ENCODE measurements at places on chromosomes 12 and 14.
A peak's percentile ranks its signal among the peaks of the same experiment; 100 is the strongest.

DNA sequence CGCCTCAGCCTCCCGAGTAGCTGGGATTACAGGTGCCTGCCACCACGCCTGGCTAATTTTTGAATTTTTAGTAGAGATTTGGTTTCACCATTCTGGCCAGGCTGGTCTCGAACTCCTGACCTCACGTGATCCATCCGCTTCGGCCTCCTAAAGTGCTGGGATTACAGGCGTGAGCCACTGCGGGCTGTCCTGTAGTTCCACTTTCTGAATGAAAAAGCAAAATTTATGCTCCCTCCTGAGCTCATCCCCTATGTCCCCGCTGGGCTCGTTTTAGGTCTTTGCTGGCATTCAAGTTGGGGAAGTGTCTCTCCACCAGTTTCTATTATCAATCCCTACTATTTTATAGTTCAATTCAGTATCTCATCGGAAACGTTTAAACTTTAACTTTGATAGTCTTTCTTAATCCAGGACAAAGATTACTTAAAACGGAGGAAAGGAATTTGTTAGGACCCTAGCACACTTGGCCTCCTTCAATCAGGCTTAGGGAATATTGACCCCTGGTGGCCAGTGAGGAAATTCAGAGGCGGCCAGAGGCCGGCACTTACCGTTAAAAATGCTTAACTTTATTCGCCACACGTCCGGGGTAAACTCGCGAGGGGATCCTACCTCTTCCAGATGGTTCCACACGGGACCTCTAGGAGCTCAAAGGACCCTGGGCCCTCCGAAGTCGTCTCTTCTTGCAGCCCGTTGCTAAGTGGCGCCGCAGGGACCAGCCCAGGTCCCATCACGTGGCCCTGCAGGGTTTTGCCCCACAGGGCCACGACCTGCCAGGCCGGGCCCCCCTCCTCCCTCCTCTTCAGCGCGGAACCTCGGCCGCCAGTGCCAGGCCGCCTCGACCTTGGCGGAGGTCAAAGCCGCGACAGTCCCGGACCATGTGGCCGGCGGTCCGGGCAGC lies 11.4 kb upstream of the DNAL1 start:
- peak; percentile 64 for DNase-seq

DNA sequence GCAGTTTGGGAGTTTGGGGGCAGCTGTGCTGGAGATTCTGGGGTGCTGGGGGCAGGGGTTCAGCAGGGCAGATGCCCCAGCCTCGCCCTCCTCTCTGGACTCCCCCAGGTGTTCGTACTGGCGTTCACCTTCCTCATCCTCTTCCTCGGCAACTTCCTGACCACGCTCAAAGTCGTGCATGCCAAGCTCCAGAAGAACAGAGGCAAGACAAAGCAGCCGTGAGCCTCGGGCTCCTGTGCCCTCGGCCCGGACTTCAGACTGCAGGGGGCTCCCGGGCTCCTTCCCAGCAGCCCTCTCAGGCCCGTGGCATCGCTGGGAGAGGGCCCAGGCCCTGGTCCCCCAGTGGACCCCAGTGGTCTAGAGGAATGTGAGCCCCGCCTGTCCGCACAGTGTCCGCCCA lies 18.0 kb downstream of the RHOF start:
- no peak for DNase-seq

DNA sequence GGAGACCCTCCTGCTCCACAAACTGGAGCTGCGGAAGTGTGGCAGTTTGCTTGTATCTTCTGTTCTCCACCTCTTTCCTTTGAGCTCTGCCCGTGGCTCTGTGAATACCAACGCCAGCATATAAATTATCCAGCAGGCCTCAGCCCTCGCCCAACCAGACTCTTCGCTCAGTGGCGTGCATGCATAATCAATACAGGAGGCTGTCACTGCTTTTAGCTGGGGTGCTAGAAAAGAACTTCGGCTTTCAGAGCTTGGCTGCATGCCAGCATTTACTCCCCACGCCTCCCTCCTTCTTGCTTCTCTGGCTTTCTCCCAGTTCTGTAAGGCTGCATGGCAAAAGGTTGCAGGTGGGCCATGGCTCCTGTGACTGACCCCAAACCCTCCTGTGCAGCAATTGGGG lies 26.9 kb downstream of the NRXN3 start:
- peak; percentile 90 for DNase-seq

DNA sequence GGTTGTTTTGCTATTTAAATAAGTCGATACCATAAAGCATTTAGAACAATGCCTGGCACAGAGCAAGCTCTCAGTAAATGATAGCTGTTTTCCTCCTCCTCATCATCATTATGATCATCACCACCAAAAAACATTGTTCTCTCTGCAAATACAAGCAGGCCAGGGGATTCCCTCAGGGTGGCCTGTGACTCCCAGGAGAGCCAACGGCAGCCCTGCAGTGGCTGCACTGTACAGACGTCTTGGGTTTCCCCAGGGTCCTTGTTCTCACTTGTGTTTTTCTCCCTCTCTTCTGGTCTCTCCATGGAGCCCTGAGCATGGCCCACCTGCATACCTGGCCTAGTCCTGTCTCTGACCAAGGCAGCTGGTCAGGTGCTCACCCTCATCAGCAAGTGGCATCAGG lies 290.9 kb upstream of the PWP1 start:
- no peak for DNase-seq

GRCh38 chr14:23349156-23349845 lies 3.4 kb downstream of the SLC22A17 start:
- DNase-seq, result no peak

GRCh38 chr14:96229315-96229714 lies 24.7 kb downstream of the BDKRB2 start:
- DNase-seq, result no peak

GRCh38 chr14:64040044-64040443 lies 187.2 kb downstream of the SYNE2 start:
- no peak for DNase-seq

- DNase-seq, result peak; percentile 47
These were observed 256.5 kb downstream of the EMP1 start for GRCh38 chr12:13452955-13453570.

DNA sequence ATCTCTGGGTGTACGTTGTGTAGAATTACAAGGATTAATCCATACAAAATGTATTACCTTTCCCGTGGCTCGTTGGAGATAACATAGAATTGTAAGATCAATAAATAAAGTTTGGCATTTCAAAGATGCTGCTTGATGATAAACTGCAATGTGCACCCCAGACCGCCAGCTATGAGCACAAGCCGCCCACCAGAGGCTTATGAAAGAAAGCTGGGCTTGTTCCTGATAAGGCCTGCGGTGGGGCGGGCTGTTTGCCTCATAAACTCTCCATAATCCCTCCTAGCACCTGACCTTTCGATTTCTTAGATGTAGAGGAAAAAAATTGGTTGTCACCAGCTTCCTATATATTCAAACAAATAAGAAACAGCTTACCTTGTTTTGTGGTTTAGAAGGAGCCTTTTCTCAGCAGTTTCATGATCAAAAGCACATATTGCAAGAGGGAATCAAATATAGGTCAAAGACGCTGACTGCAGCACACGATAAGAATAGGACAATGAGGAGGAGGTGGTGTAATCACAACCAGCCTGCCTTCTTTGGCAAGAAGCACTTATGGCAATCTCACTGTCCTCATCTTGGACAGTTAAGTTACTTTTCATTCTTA lies 293.6 kb downstream of the RMST start:
- no peak for DNase-seq

- DNase-seq, result no peak
These were observed 39.4 kb downstream of the MLXIP start for GRCh38 chr12:122117979-122118378.

GRCh38 chr12:70550180-70550577 lies 87.0 kb downstream of the PTPRB start:
- no peak for DNase-seq

DNA sequence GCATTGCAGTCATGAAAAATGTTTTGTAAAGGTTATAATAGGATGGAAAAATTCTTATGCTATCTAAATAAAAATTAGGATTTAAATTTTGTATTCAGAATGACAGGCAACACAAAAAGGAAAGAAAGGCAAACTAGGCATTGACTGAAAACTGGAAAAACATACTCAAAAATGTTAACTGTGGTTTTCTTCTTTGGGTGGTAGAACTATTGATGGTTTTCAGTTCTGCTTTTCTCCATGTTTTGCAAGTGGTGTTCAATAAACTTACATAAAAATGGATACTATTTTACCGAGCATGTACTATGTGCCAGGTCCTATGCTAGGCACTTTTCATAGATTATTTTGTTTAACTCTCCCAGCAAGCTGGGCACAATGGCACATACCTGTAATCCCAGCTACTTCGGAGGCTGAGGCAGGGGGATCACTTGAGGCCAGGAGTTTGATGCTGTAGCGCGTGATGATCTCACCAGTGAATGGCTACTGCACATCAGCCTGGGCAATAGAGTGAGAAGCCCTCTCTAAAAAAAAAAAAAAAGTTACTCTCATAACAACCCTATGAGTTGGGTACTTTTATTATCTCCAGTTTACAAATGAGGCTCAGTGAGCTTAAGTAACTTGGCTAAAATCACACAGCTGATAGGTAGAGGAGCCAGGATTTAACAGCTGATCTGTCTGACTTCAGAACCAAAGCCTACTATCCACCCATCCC lies 26.3 kb upstream of the TCP11L2 start:
- DNase-seq, result no peak

GRCh38 chr14:103870144-103870876 lies 22.9 kb upstream of the PPP1R13B start:
- DNase-seq, result no peak

GRCh38 chr12:96327346-96327745 lies 72.9 kb downstream of the CDK17 start:
- no peak for DNase-seq

DNA sequence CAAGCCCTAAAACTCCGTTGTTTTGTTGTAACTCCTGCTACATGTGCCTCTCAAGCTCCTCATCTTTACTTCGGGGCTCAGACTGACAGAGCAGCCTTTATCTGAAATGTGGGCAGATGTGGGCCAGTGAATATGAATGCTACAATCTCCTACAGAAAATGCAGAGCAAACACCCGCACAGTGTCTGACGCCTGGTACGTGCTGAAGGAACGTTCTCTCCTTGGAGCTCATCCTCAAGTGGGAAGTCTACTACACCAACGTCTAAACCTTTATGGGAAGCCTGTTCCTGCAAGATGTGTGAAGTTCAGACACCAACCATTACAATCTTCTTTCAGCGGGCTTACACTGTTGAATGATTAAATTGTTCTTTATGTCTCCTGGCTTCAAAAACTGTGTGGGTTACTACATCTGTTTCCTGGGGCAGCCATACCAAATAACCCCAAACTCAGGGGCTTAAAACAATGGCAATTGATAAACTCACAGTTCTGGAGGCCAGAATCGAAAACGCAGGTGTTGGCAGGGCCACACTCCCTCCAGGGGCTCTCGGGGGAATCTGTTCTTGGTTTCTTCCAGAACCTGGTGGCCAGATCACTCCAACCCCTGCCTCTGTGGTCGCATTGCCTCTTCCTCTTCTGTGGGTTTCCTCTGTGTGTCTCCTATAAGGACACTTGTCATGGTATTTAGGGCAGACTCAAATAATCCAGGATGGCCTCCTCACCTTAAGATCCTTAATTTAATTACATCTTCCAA lies 179.7 kb upstream of the PLXNC1 start:
- no peak for DNase-seq

- no peak for DNase-seq
These were observed 125.1 kb downstream of the APAF1 start for GRCh38 chr12:98770230-98770629.

DNA sequence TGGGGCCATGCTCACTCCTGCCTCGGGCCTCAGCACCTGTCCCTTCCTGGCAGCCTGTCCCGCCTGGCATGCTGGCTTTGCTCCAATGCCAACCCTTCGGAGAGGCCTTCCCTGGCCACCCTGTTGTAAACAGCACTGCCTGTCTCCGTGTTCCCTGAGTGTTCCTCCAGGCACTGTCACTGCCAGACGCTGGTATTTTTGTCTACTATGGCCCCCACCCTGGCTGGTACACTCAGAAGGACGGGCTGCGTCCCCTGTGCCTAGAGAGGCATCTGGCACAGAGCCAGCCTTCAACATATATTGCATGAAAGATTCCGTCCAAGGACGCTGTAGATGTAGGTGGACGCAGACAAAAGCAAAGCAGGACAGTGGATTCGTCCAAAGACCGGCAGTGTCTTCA lies 2.7 kb upstream of the ASPG start:
- DNase-seq, result peak; percentile 19

- no peak for DNase-seq
These were observed 146.4 kb upstream of the PRICKLE1 start for GRCh38 chr12:42735861-42736361.

DNA sequence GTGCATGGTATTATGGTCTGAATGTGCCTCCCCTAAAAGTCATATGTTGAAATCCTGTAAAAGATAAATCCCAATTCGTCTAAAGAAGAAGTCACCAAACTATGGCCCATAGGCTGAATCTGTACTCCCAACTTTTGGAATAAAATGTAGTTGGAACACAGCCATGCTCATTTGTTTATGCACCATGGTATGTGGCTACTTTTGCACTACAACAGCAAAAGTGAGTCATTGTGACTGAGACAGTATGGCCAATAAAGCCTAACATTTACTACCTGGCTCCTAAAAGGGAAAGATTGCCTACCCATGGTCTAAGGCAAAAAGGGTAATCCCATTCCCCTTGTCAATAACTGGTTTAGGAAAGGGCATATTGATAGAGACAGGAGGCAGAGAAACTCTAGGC lies 101.8 kb downstream of the LRIG3 start:
- DNase-seq, result no peak

DNA sequence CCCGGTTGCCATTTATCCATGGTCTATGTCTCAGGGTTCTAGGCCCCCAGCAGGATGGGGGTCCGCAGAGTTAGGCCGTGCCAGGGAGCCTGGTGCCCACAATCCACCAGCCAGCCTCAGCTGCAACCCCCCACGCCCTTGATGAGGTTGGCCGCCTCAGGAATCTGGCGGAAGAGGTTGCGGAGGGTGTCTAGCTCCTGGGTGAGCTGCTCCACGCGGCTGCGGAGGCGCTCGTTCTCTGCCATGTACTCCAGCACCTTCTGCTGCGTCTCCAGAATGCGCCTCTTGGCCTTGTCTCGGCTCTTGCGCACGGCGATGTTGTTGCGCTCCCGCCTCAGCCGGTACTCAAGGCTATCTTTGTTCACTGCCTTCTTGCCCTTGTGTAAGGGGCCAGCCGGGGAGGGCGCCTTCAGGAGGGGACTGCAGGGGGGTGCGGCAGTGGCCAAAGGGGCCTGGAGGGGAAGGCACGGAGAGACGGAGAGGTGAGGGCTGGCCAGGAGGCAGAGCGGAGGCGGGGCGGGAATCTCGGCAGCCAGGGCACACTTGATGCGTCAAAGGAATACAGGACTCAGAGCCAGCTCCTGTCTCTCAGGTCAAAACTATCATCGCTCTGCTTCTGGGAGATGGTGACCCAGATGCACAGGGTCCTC lies 1.6 kb downstream of the CEBPE start:
- DNase-seq, result no peak

GRCh38 chr12:26469421-26470180 lies 274.2 kb downstream of the SSPN start:
- no peak for DNase-seq

GRCh38 chr12:112969547-112970306 lies 8.6 kb upstream of the OAS2 start:
- DNase-seq, result no peak

- no peak for DNase-seq
These were observed 657.1 kb upstream of the SEL1L start for GRCh38 chr14:82190742-82191141.

- DNase-seq, result no peak
These were observed 39.2 kb upstream of the PLXNC1 start for GRCh38 chr12:94109160-94109559.

GRCh38 chr14:91396013-91396660 lies 21.5 kb downstream of the CCDC88C start:
- DNase-seq, result peak; percentile 41

- DNase-seq, result no peak
These were observed 60.2 kb downstream of the SINHCAF start for GRCh38 chr12:31265722-31266121.
